ENCODE measurements at places on chromosomes 3 and 15.

DNA sequence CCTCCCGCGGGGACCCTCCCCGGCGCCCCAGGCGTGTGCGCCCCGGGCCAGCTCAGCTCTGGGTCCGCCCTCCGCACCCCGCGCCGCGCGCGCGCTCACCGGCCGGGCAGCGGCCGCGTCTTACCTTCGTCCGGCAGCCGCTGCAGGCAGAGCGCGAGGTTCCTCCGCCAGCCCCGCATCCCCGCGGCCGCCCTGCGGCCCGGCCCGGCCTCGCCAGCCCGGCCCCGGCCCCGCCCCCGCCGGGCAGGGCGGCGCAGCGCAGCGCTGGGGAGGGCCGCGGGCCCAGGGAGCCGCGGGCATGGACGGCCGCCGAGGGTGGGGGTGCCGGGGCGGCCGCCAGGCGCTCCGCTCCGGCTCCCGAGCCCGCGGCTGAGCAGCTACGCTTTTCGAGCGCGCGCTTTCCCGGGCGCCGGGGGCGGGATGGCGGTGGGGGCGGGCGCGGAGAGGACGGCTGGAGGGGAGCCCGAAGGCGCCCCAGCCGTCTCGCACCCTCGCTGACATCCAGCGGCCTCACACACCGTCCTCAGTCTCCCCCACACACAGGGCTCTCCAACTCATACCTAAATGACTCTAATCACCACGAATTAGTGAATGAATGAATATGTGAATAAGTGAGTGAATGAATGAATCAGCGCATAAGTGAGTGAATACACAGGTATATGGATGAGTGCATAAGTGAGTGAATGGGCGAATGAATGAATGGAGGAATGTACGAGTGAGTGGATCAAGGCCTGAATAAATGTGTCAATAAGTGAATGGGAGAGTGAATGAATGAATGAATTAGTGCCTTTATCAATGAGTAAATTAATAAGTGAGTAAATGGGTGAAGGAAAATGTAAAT is 48.5 kb upstream of the CCDC174 start:
- peak; percentile 11 for DNase-seq

- DNase-seq, result peak; percentile 71
Observed at GRCh38 chr3:141913150-141913811, 36.8 kb downstream of the ATP1B3 start.

DNA sequence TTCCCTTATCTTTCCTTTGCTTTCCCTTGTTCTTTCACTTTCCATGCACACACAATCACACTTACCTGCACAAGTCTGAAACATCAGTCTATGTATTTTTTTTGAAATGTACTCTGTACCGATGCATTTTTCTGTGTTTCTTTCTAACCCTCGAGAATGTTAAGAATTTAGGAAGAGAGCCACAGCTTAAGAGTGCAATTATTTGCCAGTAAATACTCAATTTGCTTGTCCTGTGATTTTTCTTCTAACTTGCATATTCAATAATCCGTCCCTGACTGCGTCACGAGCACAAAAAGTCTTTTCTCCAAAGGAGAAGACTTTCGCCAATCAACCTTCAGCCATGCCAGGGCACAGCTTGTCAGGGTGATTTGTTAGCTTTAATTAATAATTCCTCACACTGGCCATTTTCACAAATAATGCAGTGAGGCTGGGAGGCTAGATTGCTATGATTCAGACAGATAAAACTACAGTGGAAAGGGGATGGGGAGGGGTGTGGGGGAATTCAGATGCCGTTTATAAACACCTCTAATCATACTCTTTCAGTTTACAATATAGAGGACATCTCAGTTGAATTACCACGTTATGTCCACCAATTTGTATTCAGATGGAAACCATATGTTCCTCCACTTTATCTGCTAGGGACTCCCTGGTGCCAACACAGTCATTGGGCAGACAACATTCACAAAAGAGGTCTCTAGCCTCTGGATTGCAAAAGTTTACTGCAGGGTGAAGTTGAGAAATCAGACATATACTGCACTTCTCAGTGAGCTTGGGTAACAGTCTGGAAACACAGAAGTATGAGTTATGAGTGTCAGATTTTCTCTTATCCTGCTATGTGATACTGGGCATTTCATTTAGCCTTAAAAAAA is 388.0 kb downstream of the ZBTB20 start:
- DNase-seq, result no peak

- peak; percentile 98 for DNase-seq
Observed at GRCh38 chr3:195546130-195546560, 3.0 kb upstream of the PPP1R2 start.

- no peak for DNase-seq
Observed at GRCh38 chr15:47364230-47365141, 352.8 kb upstream of the SEMA6D start.

- peak; percentile 16 for DNase-seq
Observed at GRCh38 chr3:56347219-56347871, 120.9 kb downstream of the ERC2 start.

DNA sequence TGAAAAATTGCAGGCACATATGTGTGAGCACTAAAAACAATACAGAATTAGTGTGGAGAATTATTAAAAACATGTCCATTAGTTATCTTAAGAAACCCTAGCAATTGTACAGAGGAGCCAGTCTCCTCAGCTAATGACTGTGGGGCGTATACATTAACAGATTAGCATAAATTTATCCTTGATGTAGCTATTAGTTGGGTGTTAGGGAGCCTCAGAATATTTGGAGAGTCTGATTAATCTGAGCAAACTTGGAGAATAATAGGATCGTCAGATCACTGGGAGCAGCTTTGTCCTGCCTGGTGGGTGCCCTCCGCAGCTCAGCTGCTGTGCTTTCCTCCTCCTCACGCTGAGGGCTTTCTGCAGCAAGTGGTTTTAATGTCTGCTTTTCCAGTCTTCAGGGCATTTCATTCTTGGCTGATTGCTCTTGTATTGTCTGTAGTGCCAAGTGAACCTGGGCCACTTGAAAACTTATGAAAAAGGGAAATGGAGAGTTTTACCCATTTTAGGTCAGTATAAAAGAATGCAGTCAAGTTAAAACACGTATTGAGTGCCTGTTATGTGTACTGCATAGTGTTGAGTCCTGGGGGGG is 417.4 kb upstream of the SEMA6D start:
- DNase-seq, result no peak

GRCh38 chr15:76151599-76151974 is 91.8 kb downstream of the TMEM266 start:
- no peak for DNase-seq

DNA sequence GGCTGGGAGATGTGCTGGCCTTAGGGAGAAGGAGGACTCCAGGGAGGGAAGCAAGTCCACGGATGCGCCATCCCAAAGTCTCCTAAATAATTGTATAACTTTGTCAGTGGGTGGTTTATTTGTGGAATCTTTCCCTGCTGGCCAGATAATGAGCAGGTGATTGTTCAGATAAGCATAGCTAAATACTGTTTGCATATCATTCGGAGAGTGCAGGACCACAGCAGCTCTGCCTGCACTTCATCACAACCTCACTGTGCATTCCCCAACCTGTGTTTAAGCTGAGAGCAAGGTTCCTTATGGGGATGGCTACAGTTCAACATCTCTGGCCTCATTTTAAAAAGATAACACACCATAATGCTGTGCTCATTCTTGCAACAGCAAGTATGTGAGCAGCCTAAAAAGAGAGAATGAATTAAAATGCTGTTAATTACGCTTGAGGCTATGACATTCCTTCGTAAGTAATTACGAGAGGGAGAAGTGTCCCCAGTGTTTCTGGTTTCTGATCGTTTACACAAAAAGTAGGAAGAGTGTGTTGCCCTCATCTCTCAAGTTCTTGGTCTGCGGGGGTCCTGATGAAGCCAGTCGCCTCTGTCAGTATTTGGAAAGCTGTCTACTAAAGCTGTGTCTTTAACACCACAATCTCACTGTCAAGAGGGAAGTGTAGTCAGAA is 272.0 kb upstream of the RORA start:
- no peak for DNase-seq

- DNase-seq, result no peak
Observed at GRCh38 chr15:39669661-39670060, 88.8 kb downstream of the THBS1 start.

- peak; percentile 84 for DNase-seq
Observed at GRCh38 chr15:44712346-44713005, 1.2 kb downstream of the B2M start.

DNA sequence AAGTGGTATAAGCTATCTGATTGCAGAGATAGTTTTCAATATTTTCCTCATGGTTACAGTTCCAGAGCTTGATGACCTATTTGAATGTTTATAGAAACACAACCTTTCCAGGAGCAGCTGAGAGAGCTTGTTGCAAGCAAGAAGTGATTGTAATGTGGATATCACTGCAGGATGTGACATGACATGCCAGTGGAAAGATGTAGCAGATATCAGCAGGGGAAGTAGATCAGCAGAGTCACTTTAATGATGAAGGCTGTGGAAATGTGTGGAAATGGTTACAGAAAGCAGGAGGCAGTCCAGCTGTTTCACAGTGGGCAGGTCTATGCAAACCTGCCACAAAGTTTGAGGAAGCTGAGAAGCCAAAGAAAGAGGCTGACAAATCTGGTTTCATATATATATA is 21.0 kb downstream of the TMEM158 start:
- DNase-seq, result no peak

GRCh38 chr15:68056097-68056865 is 2.2 kb downstream of the PIAS1 start:
- DNase-seq, result no peak

DNA sequence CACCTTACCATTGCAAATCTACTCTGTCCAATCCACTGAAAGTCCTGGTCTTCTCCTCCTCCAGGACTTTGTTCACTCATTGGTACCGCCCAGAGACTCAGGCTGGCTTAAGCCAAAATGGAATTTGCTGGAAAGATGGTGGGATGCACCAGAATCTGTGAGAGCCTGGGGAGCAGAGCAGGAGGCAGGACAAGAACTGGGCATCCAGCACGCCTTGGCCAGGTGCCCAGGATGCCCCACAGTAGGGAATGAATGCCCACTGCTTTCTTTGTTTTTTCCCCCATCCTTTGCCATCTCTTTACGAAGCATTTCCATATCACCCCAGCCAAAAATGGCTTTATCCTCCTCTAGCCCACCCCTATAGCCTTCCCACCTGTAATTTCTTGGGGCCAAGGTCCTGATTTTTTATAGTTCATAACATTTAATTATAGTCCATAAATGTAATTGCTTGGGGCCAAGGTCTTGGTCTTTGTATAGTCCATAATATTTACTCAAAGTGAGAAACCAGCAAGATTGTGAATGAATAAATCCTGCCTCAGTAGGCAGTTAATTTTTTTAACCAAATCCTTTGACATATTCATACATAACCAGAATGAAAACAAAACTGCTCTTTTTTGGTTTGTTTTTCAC is 23.3 kb upstream of the IREB2 start:
- no peak for DNase-seq

DNA sequence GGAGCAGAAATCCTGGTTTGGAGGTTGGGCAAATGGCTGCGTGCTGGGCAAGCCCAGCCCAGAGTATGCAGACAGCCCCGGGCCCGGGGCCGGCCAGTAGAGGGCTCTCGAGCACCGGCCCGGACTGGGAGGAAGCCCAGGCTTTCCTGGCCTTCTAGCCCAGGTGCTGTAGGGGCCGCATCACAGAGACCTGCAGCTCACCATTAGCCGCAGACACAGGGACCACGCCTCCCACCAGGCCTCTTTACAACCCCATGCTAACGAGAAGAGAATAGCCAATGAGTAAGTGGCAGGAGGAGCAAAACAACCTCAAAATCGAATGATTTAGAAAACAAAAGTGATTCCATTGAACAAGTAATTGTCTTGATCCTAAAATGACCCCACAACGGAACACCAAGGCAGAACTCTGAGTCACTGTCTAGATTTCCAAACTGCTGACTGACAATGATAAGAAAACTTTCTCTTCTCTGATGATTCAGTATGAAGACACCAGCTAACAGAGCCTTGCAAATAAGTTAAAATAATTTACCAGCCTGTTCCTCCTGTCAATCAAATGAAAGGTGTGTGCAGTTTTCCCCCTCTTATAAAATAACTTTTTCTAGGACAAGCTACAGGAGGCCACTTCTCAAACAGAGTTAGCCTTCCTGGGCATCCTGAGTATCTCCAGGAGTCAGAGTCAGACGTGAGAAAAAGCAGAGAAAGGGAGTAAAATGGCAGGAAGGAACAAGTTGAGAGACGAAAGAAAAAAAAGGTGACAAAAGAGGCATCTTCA is 102.2 kb downstream of the DGKG start:
- peak; percentile 92 for DNase-seq

DNA sequence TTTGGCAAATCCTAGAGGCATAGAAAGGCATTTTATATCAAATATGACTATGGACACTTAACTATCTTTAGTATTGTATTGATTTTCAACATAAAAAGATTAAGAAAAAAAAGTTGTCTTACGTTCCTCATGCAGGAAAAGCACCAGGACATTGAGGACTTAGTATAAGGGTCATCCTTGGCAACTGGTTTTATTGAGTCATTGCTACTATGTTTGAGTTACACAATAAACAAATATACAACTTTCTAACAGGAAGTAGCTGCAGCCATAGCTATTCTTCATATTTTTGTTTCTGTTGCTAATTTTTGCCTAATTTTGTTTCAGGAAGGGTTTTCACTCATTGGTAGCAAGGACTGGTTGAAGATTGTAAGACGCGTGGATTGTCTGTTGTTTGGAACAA is 93.0 kb downstream of the NPTN start:
- peak; percentile 51 for DNase-seq

- no peak for DNase-seq
Observed at GRCh38 chr3:20849975-20850374, 664.0 kb upstream of the SGO1 start.

GRCh38 chr15:39629371-39629770 is 48.5 kb downstream of the THBS1 start:
- peak; percentile 84 for DNase-seq

DNA sequence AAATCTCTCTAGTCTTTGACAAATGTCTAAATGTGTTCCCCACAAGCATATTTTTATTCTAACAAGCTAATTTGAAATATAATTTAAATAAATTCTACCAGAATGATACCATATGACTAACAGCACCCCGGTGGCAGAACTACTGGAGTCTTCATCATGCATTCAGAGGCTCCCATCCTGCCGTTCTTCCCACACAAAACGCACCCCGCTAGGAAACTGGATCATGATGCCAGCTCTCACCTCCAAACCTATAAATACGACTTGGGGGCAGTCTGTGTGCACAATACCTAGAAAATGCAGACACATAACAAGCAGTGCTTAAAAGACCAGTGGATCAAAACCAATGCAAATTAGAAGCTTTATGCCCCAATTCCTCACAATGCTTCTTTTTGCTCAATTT is 8.5 kb downstream of the HOMER2 start:
- no peak for DNase-seq

- no peak for DNase-seq
Observed at GRCh38 chr3:295166-295565, 98.6 kb downstream of the CHL1 start.

- DNase-seq, result no peak
Observed at GRCh38 chr3:178806651-178807050, 265.0 kb downstream of the ZMAT3 start.

GRCh38 chr15:52006702-52007340 is 12.2 kb upstream of the MAPK6 start:
- no peak for DNase-seq

DNA sequence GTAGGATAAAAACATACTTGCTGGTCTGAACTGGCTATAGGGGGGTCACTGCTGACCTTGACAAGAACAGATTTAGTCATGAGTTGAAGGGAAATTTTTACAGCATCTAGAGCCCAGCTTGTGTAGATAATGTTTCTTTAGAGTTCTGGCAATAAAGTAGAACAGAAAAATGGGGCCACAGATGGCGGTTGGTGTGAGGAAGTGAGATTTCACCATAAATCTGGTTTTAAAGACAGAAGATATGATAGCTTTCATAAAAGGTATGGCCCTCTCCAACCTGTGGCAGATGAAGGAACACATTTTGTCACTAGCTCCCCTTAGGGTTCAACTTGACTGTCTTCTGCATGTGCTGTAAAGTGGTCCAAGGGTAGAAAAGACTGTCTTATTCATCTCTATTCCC is 24.3 kb upstream of the IMPDH2 start:
- DNase-seq, result no peak
